ENCODE measurements at places on chromosomes 6 and 20. TPM values are rescaled to one million over a fixed set of nuclear protein-coding genes. Genes with fewer than 3 reads are reported as not detected.

PRND gene
- total RNA-seq: not detected

DNA sequence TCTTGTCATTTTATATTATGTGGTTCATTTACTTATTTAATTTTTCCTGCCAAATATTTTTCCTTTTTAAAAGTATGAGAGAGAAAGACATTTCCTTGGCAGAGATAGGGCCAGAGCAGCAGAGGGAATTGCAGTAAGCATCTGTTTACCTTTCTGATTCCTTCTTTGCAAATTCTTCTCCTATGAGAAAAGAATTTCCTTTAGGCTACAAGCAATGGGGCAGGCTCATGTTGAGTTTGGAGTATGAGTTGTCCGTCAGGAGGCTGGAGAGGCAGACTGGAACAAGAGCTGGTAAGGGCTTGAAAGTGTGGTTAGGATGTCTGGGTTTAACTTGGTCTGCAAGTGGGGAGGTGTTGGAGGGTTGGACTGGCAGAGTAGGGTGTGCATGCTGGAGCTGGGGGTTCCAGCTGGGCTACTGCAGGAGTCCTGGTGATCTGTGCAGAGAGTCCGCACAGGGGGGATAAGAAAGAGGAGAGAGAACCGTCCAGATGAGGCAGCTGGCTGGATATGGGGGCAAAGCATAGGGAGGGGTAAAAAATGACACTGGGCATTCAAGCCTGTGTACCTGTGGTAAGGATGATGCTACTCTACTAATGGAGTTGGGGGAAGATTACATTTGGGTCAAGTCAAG is 19.7 kb downstream of the TIAM2 start:
- DNase-seq: no peak

GRCh38 chr20:38441916-38442315 is 6.8 kb upstream of the SNHG17 start:
- DNase-seq: no peak

SCUBE3 gene
- not detected for total RNA-seq

DNA sequence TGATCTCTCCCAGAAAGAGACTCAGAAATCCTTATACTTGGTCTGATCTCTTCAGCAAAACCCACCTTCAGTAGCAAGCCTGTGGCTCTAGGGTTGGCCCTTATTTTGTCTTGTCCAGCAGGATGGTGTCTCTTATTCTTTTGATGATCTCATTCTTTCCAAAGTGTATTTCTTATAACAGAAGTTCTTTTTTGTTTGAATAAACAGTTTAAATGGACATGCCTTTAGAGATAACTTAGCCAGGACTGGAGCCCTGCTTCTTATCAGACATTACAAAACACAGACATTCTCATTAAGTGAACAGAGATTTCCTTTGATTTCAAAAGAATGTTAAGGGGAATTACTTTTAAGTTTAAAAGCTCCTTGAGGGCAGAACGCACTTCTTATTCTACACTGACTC is 31.7 kb downstream of the KCNS1 start:
- DNase-seq: no peak

GRCh38 chr6:144197919-144198318 is 47.6 kb downstream of the STX11 start:
- DNase-seq: no peak

DNA sequence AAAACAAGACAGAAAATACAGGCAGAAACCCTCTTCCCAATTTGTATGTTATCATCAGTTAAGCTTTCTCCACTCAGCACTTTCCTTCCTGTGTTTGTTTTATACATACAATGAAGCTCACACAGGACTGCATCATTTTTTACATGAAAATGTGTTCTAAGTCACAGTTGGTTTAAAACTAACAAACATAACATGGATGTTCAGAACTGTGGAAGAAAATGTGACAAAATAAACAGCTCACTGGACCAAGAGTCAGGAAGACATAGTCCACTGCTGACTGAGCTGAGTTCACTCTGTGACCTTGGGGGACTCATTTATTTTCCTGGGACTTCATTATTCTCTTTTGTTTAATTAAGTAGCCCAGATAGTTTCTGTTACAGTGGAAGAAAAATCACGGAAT is 331.5 kb downstream of the SYNE1 start:
- no peak for DNase-seq

TAF11 gene
- 23.1 TPM for total RNA-seq

DNA sequence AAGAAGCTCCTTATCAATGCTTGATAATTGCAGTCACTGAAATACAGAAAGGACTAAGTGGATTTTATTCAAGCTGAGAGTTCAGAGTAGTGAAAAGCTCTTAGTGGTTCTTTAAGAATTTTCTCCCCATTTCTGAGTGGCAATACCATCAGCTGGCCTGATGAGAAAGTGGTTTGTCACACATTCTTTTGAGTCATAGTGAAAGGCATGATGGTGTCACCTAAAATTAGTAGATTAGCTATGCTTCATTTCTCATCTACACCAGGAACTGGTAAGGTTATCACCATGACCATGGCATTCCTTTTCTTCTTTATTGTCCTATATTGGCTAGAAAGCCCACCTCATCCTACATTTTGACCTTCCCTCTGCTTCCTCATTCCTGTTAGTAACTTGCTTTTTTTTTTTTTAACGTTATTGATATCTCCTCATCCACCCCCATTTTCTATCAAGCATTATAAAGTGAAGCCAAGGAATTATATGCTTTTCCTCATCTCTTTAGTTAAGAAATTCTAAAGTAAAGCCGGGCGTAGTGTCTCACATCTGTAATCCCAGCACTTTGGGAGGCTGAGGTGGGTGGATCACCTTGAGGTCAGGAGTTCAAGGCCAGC is 67.4 kb upstream of the LOC128125822 start:
- no peak for DNase-seq

DSP gene
- total RNA-seq: 2,143 TPM

TCP11 gene
- 1.7 TPM for total RNA-seq

PSORS1C2 gene
- 55.5 TPM for total RNA-seq

DNA sequence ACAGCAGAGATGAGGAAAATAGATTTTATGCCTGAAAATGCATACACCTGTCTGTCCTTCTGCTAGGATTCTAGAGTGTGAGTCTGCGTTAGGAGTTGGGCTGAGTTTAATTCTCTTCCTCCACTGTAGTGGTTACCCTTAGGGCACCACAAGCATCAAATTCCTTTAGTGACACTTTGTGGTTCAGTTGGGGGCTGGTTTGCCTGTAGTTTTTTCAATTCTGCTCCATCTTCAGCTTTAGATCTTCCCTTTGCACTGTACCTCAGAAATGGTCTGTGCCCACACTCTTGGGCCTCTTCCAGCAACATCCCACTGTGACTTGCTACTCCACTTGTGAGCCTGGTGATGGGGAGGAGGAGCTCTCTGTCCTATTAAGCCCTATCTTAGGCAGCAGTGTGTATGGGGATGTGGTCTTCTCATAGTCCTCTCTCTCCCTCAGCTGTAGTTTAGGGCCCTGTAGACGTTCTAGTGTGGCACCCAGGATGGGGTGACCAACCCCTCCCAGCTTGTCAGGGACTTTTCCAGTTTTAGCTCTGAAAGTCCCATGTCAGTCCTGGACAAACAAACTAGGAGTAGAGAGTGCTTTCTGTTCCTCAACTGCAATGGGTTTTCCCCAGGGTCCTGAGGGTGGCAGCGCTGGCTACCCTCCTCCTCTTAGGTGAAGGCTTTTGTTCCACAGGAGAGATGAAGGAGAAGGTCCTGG is 19.7 kb upstream of the OGFRL1 start:
- no peak for DNase-seq

Measured in lower leg skin (tissue), 4 donors.